ENCODE measurements at places on chromosomes 7 and 10.
A peak's percentile ranks its signal among the peaks of the same experiment; 100 is the strongest.

DNA sequence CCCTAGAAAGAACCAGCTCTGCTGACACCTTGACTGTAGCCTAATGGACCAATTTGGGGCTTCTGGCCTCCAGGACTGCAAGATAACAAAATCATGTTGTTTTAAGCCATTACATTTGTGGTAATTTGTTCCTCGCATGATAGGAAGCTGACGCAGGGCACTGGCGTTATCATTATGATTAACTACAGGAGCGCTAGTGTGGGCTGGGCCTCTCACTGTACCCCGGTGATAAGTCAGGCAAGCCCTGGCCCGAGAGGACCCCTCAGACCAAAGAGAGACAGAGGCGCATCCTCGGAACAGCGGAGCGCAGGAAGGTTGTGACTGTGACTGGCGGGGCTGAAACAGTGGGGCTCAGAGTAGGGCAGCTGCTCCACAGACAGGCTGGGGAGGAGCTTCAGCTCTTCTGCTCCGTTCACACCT, 150.3 kb upstream of the CHST15 start:
- DNase-seq: no peak

DNA sequence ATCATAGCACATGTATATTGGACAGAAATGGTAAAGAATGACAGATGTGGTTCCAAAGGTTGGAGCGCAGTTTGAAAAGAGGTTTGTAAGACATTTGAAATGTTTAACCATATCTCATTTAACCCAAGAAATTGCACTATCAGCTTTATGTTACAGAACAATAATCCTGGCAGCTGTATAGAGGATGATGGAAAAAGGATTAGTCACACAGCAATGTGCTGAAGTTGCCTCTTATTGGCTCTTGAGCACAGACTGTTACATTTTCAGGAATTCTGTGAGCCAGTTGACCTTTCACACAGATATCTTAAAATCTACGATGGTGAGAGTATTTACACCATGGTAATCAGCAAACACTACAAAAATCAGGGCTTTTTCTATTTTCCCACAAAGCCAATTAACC, 3.9 kb downstream of the COG5 start:
- DNase-seq: no peak

DNA sequence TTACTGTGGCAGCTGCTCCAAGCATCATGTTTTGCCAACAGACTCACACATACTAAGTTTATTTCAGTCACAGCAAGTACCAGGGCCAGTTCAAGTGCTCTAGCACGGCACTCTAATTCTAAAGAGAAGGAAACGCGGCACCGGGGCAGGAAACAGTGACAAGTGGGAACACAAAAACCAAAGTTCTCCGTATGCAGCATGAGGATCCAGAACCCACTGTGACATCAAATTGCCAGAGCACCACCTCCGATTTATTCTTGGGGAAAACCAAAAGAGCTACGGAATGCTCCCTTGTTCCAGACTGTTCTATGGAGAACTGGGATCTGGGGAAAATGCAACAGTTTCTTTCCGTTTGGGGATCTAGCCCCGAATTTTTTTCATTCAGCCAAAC, 448 bp upstream of the PTER start:
- no peak for DNase-seq

GRCh38 chr10:75450644-75451640, 19.5 kb downstream of the LRMDA start:
- DNase-seq: peak; percentile 53

DNA sequence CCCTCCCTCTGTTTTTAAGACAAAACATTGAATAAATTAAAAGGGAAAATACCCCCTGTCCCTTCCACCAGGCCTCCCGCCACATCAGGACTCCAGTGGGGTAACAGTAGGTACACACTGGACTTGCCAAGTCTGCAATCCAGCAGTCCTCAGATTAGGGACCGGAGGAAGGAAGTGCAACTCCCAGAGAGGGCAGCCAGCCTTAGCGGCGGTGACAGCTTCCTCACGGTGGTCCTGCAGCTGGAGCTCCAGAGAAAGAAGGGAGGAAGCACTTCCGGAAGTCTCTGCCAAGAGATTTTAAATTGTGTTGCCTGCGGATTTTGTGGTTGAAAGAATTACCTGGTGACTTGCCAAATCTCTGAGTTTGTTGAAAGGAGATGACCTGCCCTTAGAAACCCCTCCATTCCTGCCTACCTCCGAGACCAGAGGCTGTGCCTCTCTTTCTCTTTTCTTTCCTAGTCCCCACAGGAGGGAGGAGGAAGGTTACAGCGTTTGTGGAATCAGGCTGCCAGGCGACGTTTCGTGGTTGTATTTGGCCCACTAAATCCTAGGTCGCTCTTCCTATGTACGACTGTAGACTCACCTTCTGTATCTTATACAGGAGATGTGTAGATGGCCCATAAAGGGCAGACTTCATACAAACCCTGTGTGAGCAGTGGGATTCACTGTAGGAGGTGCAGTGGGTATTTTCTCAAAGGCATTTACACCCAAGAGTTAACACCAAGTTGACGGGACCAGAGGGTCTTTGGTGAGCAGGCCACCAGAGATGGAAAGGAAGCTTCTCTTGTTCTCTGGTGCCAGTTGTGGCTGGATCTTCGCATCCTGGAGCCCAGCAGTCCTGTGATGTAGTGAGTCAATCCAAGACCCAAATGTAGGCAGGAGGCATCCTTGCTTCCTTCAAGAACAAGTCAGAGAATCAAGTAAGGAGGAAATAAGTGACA, 77.9 kb downstream of the INSIG1 start:
- DNase-seq: no peak

DNA sequence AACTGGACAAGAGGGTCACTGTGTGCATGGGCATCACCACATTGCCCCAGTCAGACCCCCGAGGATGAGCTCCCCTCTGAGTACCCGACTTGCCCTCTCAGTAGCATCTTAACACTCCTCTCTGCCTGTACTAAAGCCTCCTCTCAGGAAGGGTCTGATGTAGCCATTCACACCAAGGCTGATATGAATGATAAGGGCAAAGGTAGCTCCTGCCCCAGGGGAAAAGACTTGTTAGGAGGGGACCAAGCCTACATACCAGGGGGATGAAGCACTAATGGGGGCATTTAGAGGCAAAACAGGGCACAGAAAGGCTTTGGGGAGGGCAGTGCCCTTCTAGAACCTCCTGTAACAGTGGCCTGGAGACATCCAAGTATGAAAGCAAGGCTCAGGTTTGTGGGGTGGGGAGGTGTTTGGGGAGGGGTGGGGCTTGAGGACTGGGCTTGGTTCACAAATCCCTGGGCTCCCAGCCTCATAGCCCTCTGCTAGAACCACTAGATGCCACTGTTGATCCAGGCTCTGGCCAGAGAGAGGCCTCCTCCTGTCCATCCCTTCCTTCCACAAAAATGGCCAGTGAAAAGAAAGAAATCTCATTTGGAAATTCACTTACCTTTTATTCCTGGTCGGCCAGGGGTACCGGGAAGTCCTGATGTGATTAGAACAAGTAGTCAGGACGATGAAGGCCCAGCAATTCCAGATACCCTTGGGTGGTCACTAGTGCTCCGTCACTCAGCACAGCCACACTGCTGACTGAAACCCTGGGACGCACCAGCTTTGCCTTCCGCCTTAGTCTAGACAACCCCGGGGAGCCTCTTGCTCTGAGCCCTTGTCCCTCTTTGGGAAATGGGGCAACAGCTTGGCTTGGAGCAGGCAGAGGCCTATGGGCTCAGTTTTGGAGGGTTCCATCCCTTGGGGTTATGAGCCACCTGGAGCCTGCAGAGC, 40.3 kb downstream of the COL17A1 start:
- DNase-seq: peak; percentile 28

DNA sequence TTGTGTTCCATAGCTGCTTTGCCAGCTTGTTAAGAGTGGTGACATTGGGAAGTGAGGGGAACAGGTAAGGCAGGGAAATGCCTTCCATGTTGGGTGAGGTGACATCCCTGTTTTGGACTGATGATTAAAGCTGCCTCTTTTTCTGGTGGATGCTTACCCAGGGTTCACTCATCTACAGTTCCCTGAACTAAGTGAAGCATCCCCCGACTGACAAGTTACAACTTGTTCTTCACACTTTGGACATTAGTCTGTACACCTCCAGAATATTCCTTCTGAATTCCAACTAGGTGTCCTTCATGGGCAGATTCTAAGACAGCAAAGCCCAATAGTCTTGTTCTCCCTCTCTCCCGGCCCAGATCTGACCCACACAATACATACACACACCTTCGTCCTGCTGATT, 63.4 kb downstream of the HDAC9 start:
- no peak for DNase-seq

GRCh38 chr7:87027900-87028299, 31.6 kb downstream of the ELAPOR2 start:
- no peak for DNase-seq

DNA sequence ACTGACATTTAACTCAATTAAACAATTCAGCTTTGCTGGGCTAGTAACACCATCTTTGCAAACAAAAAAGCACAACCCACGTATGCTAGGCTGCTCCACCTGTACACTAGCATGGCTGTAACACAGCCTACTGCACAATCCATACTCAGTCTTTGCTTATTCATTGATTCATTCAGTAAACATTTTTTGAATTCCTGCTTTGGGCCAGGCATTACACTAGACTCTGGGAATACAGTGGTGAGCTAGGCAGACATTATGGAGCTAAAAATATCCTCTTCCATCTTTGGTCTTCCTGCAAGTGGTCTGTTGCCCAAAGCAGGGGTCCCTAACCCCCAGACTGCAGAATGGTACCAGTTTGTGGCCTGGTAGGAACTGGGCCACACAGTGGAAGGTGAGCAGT, 9.9 kb downstream of the CNNM1 start:
- DNase-seq: no peak

DNA sequence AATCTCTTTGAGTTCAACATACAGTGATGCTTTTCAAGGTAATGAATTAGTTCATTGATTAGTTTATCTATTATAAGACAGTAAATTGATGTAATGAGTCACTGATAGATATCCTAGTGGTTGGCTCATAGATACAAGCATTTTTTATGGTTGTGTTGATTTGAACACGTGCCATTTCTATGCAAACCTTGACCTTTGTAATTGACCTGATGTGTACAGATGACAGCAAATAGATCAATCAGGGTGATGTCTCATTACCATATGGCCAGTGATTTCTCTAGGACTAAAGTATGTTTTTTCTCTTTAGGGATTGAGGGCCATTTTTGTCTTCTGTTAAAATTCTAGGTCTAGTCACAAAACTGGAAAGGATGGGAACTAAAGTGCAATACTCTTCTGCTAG, 760.3 kb upstream of the GALNT17 start:
- DNase-seq: no peak

DNA sequence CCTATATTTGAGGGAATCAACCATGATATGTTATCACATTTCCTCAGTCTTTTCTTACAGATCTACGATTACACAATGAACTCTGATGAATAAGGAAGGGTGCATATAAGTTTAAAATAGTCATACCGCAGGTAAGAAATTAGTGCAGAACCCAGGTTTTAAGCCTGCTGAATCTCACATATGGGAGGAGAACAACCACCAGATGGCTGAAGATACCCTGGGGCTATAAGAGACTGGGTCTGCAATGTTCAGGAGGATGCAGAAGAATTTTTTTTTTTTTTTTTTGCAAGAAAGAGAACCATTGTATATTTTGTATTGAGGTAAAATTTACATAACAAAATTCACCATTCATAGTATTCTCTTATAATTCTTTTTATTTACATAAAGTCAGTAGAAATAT, 372.3 kb upstream of the MYO3A start:
- no peak for DNase-seq

DNA sequence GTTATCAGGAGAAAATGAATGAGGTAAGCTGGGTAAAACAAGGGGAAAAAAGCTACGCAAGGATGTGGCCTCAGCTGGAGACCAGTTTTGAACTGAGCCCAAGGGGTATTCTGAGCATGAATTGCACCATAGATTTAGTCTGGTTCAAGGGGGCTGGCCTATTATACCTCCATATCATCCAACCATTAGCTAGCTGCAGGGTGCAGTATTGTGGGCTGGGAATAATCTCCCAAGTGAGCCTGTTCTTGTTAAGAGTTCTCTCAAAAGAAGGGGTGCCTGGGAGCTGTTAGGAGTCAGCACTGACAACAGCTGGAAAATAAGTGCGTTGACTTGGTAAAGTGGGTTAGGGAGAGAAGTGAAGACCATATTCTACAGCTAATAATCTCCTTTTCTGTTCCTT, 8.0 kb downstream of the TAS2R16 start:
- no peak for DNase-seq

DNA sequence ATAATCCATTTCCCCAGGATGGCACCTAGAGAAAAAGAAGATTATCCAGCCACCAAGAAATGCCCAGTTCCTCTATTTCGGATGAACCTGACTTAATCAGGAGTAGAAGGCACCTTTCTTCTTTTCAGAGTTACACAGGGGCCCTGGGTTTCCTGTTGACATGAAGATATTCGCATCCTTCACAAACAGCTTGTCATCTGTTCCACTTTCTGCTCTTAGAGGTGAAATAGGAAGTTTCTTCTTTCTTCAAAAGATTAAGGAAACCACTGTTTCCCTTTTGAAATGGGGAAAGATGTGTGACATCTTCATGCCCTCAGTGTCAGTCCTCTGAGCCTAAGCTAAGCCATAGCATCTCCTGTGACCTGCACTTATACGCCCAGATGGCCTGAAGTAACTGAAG, 39.1 kb upstream of the RAB18 start:
- DNase-seq: no peak

DNA sequence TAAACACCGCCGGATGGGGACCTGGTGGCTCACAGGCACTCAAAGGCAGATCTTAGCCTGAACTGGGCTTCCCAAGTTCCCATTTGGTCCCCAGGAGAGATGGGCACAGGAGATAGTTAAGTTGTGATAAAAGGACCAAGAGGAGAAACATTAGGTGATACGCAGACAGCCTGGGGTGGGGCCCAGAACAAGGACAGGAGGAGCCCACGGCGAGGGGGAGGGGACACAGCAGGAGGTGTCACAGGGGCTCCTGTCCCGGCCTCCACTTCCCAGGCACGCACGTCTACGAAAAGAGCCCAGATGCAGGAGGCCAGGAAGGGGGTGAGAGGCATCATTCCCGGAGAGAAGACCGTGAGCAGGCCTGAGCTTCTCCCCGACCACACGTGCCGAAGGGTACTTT, 16.3 kb upstream of the DNAAF5 start:
- no peak for DNase-seq

GRCh38 chr7:79636849-79637248, 183.4 kb upstream of the MAGI2 start:
- DNase-seq: no peak

DNA sequence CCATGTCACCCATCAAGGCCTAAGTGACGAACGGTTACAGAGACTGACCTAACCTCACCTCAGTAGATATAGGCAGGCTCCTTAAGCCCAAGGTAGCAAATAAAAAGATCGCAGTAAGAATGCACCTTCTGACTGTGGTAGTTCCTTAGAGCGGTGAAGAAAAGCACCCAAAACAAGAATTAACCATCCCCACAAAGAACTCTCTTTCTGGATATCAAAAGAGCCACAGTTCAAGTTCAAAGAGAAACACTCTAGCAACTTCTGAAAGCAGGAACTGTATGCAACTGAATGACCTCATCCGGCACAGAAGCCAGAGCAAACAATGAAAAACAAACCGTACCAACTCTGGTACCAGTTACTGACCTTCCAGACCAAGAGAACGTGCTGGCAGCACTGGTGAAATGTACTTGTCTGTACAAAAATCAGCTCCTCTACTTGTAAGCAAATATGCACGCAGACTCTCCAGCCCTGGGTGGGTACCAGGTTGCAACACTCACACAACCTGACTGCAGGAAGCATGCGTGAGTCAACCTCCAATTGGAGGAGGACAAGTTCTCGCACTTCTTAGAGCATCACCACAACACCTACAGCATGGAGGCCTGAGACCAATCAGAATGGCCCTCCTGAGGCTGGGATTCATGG, 202.7 kb downstream of the FAM107B start:
- peak; percentile 44 for DNase-seq

All from spinal cord (tissue), 10 donors.